ENCODE measurements at places on chromosomes 16 and 17.

- DNase-seq: no peak
Observed at GRCh38 chr17:61755668-61756067, 107.7 kb downstream of the BRIP1 start.

GRCh38 chr17:7228920-7229319 lies 5.4 kb downstream of the DVL2 start:
- DNase-seq: no peak

- DNase-seq: no peak
Observed at GRCh38 chr16:85724126-85724879, 26.6 kb downstream of the C16orf74 start.

- no peak for DNase-seq
Observed at GRCh38 chr16:85443116-85443515, 170.0 kb upstream of the GSE1 start.

DNA sequence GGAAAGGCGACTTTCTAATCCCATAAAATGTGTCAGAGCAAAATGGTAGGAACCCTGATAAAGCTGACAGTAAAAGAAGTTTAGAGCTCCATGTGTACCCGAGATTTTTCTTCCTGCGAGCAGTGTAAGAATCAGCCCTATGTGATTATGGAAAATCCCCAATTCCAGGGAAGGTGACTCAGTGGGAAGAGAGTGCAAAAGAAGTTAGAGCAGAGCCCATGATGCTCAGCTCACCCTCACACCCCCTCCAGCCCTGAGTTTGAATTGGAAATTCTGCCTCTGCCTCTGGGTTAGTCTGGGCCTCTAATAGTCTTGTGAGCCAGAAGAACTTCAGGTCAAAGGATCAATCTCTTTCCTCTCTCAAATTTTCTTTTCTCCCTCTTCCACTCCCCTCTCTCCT lies 12.5 kb downstream of the C17orf78 start:
- no peak for DNase-seq

- DNase-seq: no peak
Observed at GRCh38 chr16:26806657-26807056, 260.1 kb upstream of the C16orf82 start.

DNA sequence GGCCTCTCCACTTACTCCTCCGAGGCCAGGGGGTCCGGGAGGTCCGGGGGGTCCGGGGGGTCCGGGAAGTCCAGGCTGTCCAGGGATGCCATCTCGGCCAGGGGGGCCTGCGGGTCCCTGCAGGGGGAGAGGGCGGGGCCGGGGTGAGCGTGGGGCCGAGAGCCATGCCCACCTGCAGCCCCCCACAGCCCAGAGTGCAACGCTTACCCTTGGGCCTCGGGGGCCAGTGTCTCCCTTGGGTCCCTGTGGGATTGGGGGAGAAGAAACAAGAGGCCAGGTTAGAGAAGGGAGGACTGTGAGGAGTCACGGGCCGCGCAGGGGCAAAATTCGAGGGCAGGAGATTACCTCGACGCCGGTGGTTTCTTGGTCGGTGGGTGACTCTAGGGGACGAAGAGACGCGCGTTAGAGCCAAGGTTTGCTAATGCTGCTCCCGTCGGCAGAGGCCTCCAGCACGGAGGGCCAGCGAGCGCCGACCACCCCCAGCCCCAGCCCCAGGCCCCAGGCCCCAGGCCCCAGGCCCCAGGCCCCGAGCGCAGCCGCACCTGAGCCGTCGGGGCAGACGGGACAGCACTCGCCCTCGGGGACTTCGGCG lies 2.1 kb downstream of the COL1A1 start:
- no peak for DNase-seq

DNA sequence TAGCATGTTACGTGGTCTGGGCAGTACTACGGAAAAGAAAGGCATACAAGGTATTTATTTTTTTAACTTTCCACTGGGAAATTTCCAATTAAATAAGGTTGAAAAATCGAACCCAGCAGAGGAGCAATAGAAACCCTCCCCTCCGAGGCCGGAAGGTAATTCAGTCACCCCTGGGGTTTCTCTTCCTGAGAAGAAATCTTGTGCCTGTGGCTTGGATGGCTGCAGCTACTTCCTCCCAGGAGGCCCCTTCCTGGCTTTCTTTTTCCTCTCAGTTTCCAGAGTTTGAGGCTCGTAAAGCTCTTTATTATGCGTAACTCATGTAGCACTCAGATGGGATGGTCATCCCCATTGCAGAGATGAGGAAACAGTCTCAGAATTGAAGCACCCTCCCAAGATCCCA lies 140.3 kb downstream of the ASIC2 start:
- no peak for DNase-seq

GRCh38 chr17:18241229-18241871 lies 15.9 kb downstream of the LLGL1 start:
- DNase-seq: no peak

GRCh38 chr16:50699326-50700159 lies 6.1 kb downstream of the NOD2 start:
- no peak for DNase-seq

DNA sequence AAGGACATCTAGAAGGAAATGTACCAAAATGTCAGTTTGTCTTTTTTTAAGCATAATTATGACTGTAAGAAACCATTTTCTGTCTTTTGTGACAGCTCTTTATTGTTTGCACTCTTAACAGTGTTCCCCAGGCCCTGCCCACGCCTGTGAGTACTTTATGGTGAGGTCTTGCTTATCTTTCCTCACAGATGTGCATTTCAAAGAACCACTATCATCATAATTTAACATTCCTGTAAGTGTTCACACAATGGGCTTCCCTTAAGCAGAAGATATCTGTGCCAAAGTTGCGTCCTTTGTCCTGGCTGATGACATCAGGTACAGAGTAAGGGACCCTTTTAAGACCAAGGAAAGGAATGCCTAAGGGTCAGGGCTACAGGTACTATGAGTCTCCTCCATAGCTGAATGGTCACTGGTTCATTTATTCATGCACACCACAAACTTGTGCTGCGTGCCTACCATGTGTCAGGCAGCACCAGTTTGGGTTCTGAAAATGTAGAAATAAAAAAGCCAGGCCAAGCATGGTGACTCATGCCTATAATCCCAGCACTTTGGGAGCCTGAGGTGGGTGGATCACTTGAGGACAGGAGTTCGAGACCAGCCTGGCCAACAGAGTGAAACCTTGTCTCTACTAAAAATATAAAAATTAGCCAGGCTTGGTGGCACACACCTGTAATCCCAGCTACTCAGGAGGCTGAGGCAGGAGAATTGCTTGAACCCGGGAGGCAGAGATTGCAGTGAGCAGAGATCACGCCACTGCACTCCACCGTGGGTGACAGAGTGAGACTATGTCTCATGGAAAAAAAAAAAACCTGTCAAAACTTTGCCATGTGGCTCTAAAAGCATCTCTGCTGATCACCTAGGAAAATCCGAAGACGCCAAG lies 55.4 kb upstream of the NLK start:
- no peak for DNase-seq

GRCh38 chr17:80045703-80046102 lies 9.3 kb downstream of the CCDC40 start:
- DNase-seq: no peak

GRCh38 chr17:11369575-11369974 lies 128.6 kb downstream of the SHISA6 start:
- DNase-seq: no peak

GRCh38 chr17:38674014-38674748 lies 576 bp downstream of the EPOP start:
- peak; percentile 80 for DNase-seq

DNA sequence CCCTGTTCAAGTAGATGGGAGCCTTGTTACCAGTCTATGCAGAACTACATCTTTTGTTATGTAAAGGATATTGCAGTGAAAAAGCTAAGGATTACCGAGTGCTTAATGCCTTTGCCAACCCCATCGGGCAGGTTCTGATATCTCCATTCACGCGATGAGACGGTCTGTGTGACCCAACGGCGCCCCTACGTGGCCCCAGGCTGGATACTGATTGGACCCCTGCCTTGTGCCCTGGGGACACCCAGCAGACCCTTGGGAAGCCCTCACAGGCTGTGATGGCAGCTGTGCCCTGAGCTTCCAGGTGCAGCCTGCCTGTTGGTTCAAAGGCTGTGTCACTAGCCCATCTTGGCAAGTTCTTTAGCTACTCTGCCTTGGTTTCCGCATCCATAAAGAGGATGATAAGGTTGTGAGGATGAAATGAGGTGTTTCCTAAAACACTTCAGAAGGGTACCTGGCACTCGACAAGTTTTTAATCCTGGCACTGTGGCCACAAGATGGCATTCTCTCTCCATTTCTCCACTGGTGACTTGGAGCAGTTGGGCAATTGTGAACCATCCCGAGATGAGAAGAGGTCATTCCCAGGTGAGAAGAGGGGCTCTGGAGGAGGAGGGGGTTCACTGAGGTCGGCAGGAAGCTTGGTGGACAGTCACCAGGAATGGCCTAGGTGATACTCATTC lies 33.6 kb downstream of the HAPSTR1 start:
- DNase-seq: no peak

DNA sequence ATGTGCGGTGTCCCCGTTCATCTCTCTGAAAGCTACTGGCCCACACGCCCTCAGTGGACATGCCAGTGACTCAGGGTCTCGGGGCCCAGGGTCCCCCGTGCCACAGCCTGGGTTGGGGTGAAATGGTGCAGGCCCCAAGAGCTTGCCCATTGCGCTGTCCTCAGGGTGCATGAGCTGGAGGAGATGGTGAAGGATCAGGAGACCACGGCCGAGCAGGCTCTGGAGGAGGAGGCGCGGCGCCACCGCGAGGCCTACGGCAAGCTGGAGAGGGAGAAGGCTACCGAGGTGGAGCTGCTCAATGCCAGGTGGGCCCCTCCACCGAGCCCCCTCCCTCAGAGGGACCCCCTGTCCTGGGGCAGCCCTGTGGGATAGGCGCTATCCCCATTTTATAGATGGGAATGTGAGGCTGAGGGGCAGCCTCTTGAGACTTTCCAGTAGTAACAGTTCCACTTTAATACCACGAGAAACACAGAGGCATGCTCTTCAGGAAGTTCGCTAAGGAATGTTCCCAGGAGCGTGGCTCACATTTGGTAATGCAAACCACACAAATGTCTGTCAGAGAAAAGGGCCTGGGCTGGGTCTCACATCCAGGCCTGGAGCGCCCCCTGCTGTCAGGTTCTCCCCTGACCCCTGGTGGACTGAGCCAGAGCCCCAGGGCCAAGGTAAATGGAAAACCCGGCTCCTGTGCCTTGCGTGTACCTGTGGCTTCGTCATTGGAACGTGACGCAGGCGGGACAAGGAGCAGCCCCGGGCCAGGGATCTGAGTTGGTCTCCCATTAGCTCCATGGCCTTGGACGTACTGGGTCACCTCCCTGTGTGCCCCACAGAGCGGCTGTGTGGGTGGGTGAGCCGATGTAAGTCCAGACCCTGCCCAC lies 133.7 kb downstream of the RAB11FIP4 start:
- DNase-seq: peak; percentile 40

DNA sequence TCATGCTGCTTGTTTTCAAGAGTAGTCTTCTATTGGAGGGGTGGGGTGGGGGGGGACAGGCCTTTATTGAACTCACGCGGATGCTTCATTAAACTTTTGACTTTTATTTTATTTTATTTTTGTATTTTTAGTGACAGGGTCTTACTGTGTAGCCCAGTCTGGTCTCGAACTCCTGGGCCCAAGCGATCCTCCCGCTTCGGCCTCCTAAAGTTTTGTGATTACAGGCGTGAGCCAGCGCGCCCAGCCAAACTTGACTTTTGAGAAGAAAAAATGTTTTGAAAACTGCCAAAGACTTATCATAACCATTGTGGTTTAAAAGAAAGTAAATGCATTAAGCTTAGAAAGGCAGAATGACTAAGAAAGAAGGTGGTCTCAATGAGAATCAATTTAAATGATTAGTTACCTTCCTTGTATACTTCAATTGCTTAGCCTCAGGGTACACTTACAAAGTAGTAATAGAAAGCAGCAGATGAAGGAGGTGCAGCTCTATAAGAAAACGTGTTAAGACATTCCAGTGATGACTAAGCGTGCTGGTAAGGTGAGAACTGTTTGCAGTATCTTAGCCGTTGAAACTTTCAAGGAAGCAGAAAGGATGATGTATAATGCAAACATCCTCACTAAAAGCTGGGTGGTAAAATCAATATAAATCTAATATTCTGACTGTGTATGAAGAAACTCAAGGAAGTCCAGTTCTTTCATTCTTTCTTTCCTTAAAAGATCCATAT lies 1.2 kb downstream of the AP2B1 start:
- DNase-seq: no peak

GRCh38 chr17:62581764-62582163 lies 45.7 kb upstream of the MRC2 start:
- DNase-seq: no peak

GRCh38 chr17:69275751-69276150 lies 47.1 kb upstream of the ABCA10 start:
- no peak for DNase-seq

DNA sequence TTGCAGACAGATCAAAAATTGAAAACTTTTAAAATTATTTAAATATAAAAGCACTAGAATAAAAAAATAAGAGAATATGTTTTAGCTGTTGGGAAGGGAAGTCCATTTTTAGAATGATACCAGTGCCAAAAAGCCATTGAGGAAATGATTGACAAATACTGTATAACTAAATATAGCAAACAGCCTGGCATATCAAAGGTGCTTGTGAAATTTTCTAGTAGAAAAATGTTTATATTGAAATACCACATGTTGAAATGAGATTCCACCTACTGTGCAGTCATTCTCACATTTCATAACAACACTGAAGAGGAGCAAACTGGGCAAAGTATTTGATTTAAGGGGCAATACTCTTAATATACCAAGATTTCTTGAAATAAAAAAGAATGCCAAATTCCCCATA lies 183.5 kb downstream of the PHKB start:
- DNase-seq: no peak

DNA sequence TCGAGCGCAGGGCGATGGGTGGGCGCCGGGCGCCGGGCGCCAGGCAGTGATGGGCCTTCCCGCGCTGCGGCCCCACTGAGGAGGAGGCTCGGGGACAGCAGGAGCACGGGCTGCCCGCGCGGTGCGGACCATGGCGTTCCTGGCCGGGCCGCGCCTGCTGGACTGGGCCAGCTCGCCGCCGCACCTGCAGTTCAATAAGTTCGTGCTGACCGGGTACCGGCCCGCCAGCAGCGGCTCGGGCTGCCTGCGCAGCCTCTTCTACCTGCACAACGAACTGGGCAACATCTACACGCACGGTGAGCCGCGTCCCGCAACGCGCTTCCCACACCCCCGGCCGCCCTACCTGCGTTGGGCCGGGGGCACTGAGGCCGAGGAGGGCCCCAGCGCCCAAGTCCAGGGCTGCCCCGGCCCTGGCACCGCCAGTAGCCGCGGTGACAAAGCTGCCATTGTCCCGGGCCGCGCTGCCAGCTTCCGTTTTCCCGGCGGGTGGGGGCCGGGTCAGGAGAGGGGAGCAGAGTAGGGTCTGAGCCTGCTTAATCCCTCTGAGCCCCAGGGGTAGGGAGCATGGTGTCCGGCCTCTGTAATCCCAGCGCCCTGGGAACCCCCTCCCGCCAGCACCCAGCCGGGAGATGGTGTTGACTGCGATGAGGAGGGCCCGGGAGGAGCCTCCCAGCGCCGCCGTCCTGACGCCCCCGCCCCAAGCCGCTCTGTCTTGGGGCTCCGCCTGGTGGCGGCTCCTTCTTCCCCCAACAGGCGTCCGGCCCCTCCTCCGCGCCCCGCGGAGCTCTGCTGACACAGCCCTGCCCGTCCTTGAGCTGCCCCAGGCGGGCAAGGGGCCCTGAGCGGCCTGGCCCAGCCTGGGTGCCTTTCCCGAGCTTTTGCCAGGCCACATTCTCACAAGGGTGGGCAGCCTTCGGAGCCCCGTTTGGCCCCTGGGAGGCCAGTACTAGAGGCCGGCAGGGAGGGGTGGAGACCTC lies 685 bp downstream of the PAQR4 start:
- DNase-seq: peak; percentile 67

GRCh38 chr16:5758281-5758680 lies 660.7 kb upstream of the EEF2KMT start:
- no peak for DNase-seq

GRCh38 chr17:34172390-34172918 lies 82.6 kb upstream of the CCL2 start:
- no peak for DNase-seq
